Bronchus fibroblast of lung (primary cell): ENCODE measurements at places on chromosomes 2 and 18. TPM values are rescaled to one million over a fixed set of nuclear protein-coding genes. Genes with fewer than 3 reads are reported as not detected.

CENPA gene
- total RNA-seq = 23.4 and 25.1 TPM in 2 replicates

CACNB4 gene
- total RNA-seq = under 0.01 and 0.15 TPM in 2 replicates

HNMT gene
- total RNA-seq = 26.1 and 26.5 TPM in 2 replicates

ALPP gene
- total RNA-seq = not detected in 2 replicates

HMSD gene
- total RNA-seq = 0.45 and 0.50 TPM in 2 replicates

OR6B2 gene
- total RNA-seq = not detected in 2 replicates

IL36G gene
- total RNA-seq = not detected in 2 replicates

CAPN14 gene
- under 0.01 TPM in 2 replicates for total RNA-seq

UGT1A10 gene
- total RNA-seq = not detected in 2 replicates

LRATD1 gene
- total RNA-seq = 1.0 and 1.3 TPM in 2 replicates

CKAP2L gene
- 18.6 and 19.8 TPM in 2 replicates for total RNA-seq

RNU2-63P gene
- not detected in 2 replicates for total RNA-seq

HOXD13 gene
- total RNA-seq = not detected in 2 replicates

GREB1 gene
- total RNA-seq = 0.17 and 0.30 TPM in 2 replicates

CYBRD1 gene
- 38.7 and 40.5 TPM in 2 replicates for total RNA-seq

CYRIA gene
- 0.74 and 1.0 TPM in 2 replicates for total RNA-seq

SLC16A14 gene
- 0.89 and 1.0 TPM in 2 replicates for total RNA-seq

TMEM200C gene
- 1.3 and 1.5 TPM in 2 replicates for total RNA-seq
